ENCODE measurements at places on chromosomes 12 and 14.

GRCh38 chr12:40286583-40286982 lies 61.8 kb downstream of the LRRK2 start:
- no peak for DNase-seq

DNA sequence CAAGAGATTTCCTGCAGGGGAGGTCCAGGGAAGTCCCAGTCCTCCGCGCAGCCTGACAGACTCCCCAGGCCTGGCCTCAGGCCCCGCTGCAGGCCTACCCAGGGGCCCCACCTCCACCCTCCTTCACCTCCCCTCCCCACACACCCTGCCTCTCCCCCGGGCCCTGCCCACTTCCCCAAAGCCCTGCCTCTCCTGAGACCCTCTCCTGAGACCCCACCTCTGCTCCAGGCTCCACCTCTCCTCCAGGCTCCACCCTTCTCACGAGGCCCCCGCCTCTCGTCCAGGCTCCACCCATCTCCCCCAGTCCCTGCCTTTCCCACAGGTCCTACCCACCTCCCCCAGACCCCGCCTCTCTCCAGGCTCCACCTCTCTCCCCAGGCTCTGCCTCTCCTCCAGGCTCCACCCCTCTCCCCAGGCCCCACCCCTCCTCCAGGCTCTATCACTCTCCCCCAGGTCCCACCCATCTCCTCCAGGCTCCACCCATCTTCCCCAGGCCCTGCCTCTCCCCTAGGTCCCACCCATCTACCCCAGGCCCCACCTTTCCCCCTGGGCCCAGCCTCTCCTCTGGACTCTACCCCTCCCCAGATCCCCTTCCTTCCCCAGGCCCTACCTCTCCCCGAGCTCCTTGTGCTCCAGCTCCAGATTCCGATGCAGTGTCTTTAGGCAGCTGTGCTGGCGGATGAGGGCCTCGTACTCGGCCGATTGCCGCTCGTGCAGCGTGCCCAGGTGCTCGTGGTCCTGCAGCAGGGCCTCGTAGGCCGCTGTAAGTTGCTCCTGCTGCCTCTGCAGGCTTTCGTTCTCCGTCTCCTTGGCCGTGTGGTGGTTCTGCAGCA lies 58.8 kb upstream of the GPR68 start:
- no peak for DNase-seq

- DNase-seq, result no peak
Observed at GRCh38 chr12:4450551-4451112, 5.0 kb upstream of the FGF6 start.

DNA sequence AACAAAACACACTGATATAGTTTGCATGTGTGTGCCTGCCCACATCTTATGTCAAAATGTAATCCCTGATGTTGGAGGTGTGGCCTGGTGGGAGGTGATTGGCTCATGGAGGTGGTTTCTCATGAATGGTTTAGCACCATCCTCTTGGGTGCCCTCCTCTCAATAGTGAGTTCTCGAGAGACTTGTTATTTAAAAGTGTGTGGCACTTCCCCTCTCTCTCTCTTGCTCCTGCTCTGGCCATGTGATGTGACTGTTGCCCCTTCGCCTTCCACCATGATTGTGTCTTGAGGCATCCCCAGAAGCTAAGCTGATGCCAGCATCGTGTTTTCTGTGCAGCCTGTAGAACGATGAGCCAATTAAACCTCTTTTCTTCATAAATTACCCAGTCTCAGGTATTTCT lies 454.1 kb upstream of the DCN start:
- no peak for DNase-seq

GRCh38 chr12:64625243-64626077 lies 15.2 kb downstream of the RASSF3 start:
- DNase-seq, result no peak

DNA sequence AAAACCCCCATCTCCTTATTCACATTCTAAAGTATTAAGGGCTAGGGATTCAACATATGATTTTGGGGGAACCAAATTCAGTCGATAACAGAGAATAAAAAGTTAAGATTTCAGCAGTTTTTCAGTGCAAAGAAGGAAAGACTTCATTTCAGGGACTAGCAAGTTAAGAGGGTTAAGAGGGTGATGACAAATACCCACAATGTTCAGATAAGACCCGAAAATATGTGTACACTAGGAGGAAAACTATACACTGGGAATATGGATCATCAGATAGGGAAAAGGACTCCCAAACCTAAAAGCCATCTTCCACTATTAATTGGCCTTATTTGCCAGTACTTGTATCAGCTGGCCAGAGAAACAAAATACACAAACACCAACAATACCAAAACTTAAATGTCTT lies 824.2 kb downstream of the SLC16A7 start:
- no peak for DNase-seq

DNA sequence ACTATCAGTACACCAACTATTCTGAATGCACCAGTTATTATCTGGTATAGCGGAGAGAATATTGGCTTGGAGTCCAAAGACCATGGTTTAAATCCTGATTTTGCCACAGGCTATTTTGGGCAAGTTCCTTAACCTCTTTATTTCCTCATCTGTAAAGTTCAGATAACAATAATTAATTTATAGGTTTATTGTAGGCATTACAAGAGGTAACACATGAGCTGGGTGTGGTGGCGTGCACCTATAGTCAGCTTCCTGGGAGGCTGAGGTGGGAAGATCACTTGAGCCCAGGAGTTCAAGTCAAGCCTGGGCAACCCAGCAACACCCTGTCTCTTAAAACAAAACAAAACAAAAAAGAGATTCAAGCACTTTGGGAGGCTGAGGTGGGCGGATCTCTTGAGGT lies 23.1 kb downstream of the PHLDA1 start:
- DNase-seq, result no peak

- DNase-seq, result no peak
Observed at GRCh38 chr14:99315197-99315596, 43.2 kb upstream of the BCL11B start.

DNA sequence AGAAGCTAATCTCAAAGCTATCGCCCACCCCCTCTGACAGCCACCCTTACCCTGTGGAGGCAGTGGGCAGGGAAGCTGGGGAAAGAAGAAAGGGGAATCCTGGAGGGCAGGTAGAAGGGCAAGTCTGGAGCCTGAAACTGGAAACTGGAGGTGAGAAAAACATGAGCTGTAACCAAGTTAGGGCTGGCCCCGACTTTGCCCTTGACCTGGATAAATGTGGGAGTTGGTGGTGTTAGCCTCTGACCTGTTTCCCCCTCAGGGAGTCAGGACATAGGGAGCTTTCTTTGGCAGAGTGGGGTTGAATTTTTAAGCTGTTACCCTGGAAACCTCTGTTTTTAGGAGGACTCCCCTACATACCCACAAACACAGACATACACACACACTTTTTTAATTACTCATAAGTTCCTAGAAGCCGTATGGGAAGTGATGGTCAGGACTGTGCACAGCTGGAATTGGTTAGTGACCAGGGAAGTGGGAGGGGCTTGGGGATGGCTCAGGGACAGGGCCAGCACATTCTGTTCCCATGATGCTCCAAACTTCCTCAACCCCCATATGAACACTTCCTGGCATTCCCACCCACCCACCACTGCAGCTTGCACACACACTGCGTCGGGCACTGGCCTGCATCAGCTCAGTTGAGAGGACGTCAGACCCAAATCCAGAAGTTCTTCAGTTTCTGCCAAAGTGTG lies 5.0 kb upstream of the MMP19 start:
- no peak for DNase-seq

DNA sequence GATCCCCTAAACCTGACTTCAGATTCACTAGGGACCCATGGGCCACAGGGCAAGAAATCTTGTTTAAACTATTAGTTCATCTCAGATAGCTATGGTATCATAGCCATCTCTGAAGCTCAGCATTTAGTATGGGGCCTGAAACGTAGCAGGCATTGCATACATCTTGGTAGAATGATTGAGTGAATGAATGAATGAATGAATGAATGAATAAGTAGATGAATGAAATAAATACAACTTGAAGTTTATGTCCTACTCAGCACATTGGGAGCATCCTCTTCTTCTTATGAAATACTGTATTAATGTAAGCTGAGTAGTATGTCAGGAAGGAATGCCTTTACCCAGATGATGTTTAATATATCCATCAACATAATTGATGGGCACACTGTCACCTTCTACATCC lies 175.4 kb upstream of the EEA1 start:
- DNase-seq, result no peak

GRCh38 chr12:28226705-28227104 lies 36.4 kb downstream of the CCDC91 start:
- no peak for DNase-seq
